Naive B cell (primary cell): ENCODE measurements at places on chromosomes 4 and X. TPM values are rescaled to one million over a fixed set of nuclear protein-coding genes. Genes with fewer than 3 reads are reported as not detected.

The HDAC8 gene
- polyA plus RNA-seq: 15.9 TPM

The SORCS2 gene
- polyA plus RNA-seq: not detected

DNA sequence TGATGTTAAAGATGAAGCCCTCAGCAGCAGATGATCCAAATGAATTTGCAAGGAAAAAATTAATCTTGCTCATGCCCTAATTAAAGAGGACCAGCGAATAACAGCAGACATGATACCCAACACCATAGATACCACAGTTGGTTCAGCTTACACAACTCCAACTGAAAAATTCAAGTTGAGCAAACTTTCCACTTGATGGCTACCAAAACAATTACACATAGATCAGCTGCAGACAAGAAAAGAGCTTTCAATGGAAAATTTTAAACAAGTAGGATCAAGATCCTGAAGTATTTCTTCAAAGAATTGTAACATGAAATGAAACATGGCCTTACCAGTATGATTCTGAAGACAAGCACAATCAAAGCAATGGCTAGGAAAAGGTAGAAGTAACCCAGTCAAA, 90.0 kb downstream of the KLHL13 start:
- H3K4me3 ChIP-seq: no peak overlapping the region
- H3K36me3 ChIP-seq: no peaks in the 10 kb centered on the region
- no peak for DNase-seq
- no peak overlapping the region for H3K27ac ChIP-seq
- H3K4me1 ChIP-seq: no peaks in the 10 kb centered on the region
- no peaks in the 10 kb centered on the region for H3K27me3 ChIP-seq

DNA sequence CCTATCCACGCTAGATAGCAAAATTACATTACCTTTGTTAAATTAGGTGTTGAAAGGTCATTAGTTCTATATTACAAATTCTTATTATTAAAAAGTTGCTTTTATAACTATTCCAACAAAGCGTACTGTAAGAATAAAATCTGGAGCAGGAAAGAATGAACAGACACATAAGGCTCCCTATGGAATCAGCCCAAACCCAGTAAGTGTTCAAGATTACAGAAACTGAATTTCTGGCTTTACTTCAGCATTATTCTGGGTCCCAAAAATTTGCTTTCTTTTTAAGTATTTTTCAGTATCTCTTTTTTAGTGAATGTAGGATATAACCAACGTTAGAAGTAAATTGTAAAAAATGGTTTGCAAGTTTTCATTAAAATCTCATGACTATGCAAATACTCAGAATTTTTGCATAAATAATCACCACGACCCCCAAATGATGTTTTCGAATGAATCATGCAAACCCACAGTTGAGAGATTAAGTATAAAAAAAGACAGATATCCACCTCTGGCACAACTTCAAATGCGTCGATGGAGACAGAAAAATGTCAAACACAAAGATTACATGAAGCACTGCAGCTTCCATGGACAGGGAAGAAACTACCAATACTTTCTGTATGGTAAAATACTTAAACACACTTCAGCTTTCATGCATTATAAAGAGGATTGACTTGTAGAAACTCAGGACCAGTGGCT, 238.5 kb downstream of the RASL11B start:
- no peaks in the 10 kb centered on the region for H3K4me1 ChIP-seq
- no peak overlapping the region for H3K4me3 ChIP-seq
- H3K36me3 ChIP-seq: peaks cover 27% of the 10 kb centered on the region
- H3K27ac ChIP-seq: no peak overlapping the region
- H3K27me3 ChIP-seq: no peaks in the 10 kb centered on the region

- no peaks in the 10 kb centered on the region for H3K4me1 ChIP-seq
- peaks cover 44% of the 10 kb centered on the region for H3K27me3 ChIP-seq
- H3K36me3 ChIP-seq: no peaks in the 10 kb centered on the region
- DNase-seq: no peak
Observed at GRCh38 chr4:3655485-3655884, 110.7 kb upstream of the ADRA2C start.

The TRAPPC11 gene
- 14.2 TPM for polyA plus RNA-seq

DNA sequence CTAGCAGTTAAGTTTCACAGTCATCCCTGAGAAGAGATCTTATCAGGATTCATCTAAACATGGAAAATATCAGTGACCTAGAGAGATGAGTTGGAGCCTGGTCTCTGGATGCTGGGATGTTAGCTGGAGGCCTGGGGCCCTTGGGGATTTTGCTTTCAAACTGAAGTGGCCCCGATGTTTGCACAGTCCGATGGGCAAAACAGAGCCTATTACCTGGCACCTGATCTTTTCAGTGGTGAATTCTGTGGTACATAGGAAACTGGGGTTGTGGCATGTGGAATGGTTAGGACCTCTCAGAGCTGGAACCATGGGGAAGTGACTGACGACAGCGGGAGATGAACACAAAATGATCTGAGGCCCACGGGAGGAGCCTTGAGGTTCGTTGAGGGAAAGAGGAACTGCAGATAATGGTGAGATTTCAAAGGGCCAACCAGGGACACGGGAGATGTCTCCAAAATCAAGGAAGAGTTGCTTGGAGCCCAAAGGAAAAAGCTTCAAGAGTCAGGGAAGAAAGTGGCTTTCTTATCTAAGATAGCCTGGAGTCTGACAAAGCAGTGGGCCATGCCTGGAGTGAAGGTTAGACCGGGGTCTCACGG, 17.8 kb upstream of the TENM3 start:
- no peak overlapping the region for H3K27ac ChIP-seq
- no peak overlapping the region for H3K4me3 ChIP-seq
- no peaks in the 10 kb centered on the region for H3K4me1 ChIP-seq
- DNase-seq: no peak
- no peaks in the 10 kb centered on the region for H3K36me3 ChIP-seq
- H3K27me3 ChIP-seq: no peaks in the 10 kb centered on the region

The GYG2 gene
- not detected for polyA plus RNA-seq

The PPEF1 gene
- not detected for polyA plus RNA-seq

DNA sequence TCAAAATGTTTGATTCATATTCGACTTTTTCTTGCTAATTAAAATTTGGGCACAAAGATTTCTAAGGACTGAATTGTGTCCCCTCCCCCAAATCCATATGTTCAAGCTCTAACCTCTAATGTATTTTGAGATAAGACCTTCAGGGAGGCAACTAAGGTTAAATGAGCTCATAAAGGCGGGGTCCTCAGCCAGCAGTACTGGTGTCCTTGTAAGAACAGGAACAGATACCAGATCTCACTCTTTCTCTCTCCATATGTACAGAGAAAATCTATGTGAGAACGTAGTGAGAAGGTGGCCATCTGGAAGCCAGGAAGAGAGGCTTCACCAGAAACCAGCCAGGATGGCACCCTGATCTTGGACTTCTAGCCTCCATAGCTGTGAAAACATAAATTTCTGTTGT, 116.9 kb downstream of the VEGFC start:
- no peak overlapping the region for H3K4me3 ChIP-seq
- no peak for DNase-seq
- no peaks in the 10 kb centered on the region for H3K4me1 ChIP-seq
- no peaks in the 10 kb centered on the region for H3K36me3 ChIP-seq
